ENCODE measurements at places on chromosomes 16 and 17. TPM values are rescaled to one million over a fixed set of nuclear protein-coding genes. Genes with fewer than 3 reads are reported as not detected.

- DNase-seq: no peak
Measured at GRCh38 chr16:21563676-21564075, 35.7 kb upstream of the METTL9 start.

CIAPIN1 gene
- total RNA-seq: 92.1 TPM

DNA sequence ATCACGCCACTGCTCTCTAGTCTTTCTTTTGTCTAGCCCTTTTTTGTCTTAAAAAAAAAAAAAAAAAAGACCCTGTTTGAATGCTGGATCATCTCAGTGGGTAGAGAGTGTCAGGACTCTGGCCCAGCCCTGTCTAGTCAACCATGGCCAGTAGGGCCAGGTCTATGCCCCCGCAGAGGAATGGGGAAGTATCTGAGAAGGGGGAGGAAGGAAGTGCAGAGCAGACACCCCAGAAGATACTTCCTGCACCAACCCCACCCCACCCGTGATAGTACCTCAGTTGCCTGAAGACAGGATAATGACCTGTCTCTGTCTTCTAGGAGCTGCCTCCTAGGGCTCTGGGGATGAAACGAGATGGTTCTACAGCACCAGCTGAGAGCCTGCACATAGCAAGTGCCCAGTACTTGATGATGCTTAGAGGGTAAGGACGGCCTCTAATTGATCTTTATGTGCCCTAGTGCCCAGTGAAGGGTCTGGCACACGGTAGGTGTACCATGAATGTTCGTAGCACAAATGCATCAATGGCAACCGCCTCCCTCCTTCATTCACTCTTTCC lies 55.4 kb downstream of the ABAT start:
- no peak for DNase-seq

DNA sequence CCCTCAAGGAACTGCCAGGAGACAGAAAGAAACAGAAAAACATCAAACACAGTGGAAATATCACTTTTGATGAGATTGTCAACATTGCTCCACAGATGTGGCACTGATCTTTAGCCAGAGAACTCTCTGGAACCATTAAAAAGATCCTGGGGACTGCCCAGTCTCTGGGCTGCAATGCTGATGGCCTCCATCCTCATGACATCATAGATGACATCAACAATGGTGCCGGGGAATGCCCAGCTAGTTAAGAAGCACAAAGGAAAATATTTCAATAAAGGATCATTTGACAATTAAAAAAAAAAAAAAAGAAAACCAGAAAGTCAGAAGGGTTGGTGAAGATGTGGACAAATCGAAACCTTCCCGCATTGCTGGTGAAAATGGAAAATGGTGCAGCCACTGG lies 14.9 kb upstream of the CHMP6 start:
- no peak for DNase-seq

HSD3B7 gene
- 21.0 TPM for total RNA-seq

HS3ST2 gene
- 0.09 TPM for total RNA-seq

PLEKHG4 gene
- 10.0 TPM for total RNA-seq

- peak; percentile 62 for DNase-seq
Measured at GRCh38 chr17:16910341-16910740, 61.6 kb downstream of the TNFRSF13B start.

DNA sequence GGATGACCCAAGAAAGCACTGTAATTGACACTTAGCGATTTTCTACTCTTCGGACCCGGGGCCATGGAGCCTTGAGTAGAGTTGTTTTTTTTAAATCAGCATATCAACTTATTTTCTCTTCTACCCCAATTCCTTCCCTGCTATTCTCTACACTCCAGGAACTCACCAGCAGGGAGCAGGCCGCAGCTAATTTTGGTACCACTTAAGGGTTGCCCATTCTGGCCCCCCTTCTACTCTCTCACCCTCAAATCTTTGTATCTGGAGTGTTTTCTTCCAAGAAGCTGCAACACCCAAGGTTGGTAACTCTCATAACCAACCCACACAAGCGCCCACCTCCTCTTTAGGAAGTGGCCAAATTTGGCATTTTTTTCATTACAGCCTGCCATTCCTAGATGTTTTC lies 5.5 kb upstream of the ERAL1 start:
- DNase-seq: peak; percentile 39

DNA sequence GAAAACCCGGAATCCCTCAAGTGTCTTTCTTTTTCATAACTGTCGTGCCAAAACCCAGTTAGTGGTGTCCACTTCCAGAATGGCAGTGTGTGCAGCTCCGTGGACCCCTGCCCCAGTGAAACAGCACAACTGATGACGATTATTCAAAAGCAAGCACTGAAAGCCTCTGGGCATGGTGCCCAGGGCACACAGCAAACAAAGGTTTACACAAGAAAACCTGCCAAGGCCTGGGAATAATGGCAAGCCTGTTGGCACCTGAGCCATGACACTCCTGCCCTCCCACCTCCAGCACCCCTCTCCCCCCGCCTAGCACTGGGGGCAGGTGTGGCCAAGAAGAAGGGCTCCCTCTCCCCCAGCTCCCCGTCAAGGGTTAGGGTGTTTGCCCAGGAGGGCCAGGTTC lies 2.8 kb downstream of the PKMYT1 start:
- DNase-seq: no peak

DNA sequence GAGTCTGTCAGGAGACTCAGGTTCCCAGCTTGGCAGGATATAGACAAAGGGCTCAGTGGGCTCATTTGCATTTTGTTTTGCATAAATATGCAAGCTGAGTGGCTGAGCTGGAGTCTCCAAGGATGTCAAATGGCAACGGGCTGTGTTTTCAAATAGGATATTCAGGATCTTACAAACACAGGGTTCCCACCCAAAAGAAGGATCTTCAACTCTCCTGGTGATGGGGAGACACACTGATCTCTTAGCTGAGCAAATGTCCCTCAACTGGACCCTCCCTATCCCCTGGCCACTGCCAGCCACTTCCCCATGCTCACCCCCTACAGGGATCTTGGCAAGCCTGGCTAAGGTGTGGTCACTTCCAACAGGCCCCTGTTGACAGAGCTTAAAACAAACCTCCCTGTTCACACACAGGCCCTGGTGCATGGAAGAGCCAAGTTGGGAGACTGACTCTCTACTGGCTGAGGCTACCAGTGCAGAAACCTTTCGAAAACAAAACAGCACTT lies 61.6 kb downstream of the SOX9 start:
- DNase-seq: no peak

CHAD gene
- total RNA-seq: not detected

- DNase-seq: no peak
Measured at GRCh38 chr16:48562475-48562874, 47.5 kb downstream of the N4BP1 start.

- no peak for DNase-seq
Measured at GRCh38 chr16:2184346-2184745, 12.1 kb downstream of the CASKIN1 start.

GRCh38 chr16:51359141-51359955 lies 208.3 kb upstream of the SALL1 start:
- no peak for DNase-seq

- no peak for DNase-seq
Measured at GRCh38 chr17:15930426-15930825, 14.5 kb upstream of the ADORA2B start.

WNT9B gene
- not detected for total RNA-seq

DNA sequence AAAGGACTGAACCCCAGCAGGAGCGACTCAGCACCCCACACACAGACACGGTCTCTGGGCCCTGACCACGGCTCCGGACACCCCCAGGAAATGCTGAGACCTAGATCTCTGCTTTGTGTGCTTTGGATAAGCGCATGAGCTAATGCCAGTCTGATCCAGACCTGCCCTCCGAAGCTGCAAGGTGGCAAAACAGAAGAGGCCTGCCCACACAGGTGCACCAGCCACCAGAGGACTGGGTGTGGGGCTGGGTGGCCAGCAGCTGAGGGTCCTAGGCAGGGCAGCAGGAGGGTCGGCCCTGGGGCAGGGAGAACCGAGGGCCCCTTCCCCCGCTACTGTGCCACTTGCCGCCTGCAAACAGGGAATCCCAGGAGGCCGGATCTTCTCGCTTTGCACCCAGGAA lies 30.7 kb upstream of the EIF1 start:
- DNase-seq: no peak

DNA sequence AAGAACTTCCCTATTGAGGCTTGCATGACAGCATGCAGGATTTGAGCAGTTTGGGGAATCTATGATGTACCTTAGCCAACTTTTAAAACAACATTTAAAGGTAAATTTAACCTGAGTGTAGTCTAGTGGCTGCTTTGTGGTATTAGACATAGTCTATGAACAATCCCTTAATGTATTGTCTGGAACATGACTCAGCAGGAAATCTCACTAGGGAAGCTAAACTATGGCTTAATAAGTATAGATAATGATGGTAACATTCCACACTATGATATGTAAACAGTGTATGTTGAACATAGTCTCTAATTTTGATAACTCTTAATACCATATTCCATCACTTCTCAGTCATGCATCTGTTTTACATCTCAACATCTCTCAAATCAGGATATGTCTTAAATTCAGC lies 52.1 kb upstream of the SLC12A3 start:
- peak; percentile 70 for DNase-seq

ADGRG3 gene
- total RNA-seq: 2.7 TPM

- DNase-seq: no peak
Measured at GRCh38 chr16:51143196-51143977, 7.7 kb downstream of the SALL1 start.

DNA sequence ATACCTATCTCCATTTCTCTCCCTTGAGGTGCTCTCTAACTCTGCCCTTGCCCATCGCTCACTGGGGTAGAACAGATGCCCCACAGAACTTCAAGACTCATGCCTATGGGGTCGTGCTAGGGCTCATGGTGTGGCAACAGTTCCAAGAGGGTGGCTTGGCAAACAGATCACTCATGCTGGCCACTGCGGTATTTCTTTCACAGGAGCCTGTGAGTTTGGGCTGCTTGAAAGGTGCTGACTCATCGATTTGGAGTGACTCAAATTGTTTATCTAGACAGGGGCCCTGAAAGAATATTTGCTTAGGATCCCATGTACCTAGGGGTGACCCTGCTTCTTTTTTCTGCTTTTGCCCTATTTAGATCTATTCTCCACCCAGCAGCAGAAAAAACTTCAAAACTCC lies 69.9 kb downstream of the IRX5 start:
- no peak for DNase-seq

UBE2I gene
- 58.7 TPM for total RNA-seq

KRTAP4-9 gene
- total RNA-seq: not detected

DNA sequence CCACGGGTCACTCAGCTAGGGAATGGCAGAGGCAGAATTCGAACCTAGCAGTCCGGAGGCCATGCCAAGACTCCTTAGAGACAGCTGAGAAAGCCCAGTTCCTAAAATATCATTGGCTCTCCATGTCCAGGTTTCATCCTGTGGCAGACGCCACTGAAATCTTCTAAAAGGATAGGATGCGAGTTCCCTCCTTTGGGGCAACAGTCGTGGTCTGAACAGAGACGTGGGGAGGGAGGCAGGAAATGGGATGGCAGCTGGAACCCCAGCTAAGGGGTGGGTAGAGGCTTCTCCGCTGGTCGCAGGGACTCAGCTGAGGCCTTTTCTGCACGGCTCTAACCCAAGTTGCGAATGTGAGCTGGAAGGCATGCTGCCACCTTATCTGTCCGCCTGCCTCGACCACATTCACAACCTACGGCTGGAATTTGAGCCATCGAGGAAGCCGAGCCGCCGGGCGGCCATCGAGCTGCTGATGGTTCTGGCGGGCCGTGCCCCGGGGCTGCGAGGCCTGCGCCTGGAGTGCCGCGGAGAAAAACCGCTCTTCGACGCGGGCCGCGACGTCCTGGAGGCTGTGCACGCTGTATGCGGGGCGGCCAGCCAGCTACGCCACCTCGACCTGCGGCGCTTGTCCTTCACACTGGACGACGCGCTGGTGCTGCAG lies 1.9 kb upstream of the HSF4 start:
- DNase-seq: no peak

- DNase-seq: no peak
Measured at GRCh38 chr17:67570797-67571196, 146.9 kb upstream of the NOL11 start.

KRTAP4-1 gene
- not detected for total RNA-seq

GRCh38 chr17:76397687-76398522 lies 13.5 kb downstream of the SPHK1 start:
- DNase-seq: peak; percentile 95

GRCh38 chr16:30068750-30069610 lies 3.4 kb downstream of the ALDOA start:
- DNase-seq: peak; percentile 65

- no peak for DNase-seq
Measured at GRCh38 chr17:1260770-1261161, 9.5 kb upstream of the BHLHA9 start.

KCNJ16 gene
- total RNA-seq: 1.7 TPM

PHLPP2 gene
- 9.0 TPM for total RNA-seq

GRCh38 chr17:77995146-77995852 lies 36.8 kb downstream of the TNRC6C start:
- no peak for DNase-seq

DNA sequence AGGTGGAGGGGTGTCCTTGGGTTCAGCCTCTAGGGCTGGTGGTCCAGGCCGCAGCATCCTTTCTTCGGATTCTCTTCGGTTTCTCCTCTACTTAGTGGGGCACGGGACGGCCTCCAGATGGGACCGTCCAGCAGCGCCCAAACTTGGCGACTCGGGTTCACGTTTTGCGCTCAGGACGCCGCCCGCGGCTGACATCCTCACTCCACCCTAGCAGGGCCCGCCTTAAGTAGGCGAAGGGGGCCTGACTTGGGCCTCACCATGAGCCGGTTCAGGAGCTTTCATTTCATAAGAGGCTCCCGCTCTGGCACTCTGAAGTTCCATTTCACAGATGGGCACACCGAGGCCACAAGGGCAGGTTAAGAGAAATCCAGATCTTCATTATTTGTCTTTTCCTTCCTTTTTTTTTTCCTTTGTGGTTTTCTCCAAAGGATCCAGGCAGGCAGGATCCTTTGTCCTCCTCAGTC lies 141.2 kb downstream of the SEC14L1 start:
- DNase-seq: no peak

DNA sequence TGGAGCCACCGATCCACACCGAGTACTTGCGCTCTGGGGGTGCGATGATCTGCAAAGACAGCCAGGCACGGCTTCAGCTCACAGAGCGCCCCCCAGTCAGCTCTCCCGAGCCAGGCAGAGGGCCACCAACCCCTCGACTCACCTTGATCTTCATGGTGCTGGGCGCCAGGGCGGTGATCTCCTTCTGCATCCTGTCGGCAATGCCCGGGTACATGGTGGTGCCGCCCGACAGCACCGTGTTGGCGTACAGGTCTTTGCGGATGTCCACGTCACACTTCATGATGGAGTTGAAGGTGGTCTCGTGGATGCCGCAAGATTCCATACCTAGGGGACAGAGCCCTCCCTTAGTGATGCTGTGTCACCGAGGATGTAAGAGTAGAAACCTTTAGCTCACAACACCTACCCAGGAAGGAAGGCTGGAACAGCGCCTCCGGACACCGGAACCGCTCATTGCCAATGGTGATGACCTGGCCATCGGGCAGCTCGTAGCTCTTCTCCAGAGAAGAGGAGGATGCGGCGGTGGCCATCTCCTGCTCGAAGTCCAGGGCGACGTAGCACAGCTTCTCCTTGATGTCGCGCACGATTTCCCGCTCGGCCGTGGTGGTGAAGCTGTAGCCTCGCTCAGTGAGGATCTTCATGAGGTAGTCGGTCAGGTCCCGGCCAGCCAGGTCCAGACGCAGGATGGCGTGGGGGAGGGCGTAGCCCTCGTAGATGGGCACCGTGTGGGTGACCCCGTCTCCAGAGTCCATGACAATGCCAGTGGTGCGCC lies 1.6 kb downstream of the ACTG1 start:
- DNase-seq: peak; percentile 49

Measured in dermis blood vessel endothelial cell (primary cell).